ENCODE measurements at places on chromosomes 5 and 9.

DNA sequence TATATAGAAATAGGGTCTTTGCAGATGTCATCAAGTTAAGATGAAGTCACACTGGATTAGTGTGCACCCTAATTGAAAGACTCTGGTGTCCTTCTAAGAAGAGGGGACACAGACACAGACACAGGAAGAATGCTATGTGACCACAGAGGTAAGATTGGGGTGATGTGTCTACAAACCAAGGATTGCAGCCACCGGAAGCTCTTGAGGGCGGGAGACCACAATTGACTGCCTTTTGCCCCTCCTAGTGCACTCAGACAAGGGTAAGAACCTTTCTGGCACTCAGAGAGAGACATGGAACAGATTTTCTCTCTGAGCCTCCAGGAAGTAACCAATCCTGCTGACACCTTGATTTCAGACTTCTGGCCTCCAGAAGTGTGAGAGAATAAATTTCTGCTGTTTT lies 51.2 kb upstream of the ARAP3 start:
- no peak for DNase-seq

DNA sequence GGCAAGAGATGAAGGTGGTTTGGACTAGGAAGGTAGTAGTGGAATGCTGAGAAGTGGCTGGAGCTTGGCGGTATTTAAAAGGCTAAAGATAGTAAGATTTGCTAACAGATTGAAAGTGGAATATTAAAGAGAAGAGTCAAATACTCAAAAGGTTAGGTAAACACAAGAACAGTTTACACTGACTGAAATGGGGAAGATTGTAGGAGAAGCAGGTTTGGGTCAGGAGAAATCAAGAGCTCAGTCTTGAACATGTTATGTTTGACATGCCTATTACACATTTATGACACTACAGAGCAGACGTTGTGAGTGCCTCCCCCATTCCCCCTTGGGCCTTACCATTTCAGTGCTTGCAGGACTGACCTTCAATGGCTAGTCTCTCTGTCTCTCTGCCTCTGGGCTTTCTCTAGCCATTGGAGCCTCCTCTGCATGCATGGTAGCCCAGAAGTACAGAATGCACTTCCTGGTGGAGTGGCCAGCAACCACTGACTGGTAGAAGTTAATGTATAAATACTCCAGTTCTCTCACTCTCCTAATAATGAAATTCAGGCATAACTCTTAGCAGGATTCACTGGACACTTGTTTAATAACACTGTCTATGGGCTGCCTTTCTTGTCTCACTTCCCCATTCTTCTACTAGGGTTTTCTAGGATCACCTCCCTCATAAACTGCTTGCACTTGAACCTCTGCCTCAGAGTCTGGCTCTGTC lies 56.8 kb downstream of the HMGCS1 start:
- no peak for DNase-seq

GRCh38 chr5:76638479-76638878 lies 15.3 kb upstream of the F2RL2 start:
- DNase-seq: no peak

DNA sequence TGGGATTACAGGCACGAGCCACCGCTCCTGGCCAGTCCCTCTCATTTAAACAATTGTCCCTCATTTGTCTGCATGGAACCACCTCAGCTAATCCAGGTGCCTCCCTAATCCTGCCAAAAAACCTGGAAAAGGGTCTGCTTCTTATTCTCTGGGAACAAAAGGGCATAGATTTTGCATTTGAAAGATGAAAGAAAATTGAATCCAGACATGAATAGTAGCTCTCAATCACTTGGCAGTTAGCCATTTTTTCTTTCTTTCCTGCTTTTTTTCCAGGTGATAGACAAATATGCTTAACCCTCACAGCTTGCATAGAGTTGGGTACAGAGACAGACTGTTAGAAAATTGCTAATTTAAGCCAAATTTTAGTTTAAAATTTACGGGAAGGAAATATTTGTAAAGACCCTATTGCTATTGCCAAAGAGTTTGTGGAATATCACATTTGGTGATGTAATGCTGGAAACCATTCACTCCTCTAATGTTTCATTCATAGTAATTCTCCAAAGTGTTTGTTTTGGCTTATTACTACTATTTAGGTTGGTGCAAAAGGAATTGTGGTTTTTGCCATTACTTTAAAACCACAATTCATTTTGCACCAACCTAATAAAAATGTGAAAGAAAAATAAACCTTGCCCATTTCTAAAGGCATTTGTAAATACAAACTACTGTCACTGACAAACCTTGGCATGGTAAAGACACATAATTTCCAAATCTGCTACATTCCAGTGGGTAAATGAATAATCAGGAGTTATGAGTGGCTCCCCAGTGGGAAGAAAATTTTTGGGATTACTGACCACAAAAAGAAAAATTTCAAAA lies 80.5 kb upstream of the JAK2 start:
- no peak for DNase-seq

DNA sequence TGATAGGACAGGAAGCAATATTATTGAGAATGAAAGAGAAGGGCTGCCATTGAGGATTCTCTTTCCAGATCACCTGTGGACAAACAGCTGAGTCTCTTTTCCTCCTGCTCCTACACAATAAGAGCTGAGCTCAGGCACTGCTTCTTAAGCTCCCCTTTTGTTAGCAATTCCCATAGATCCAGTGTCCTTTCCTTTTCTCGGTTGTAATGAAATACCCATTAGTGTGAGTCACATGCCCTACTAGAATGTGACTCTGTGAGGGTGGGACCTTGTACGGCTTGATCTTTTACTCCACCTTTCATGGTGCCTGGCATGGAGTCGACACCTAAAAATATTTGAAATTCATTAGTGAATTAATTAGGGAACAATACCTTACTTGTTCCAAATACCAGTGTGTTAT lies 269.2 kb downstream of the NR3C1 start:
- DNase-seq: no peak

DNA sequence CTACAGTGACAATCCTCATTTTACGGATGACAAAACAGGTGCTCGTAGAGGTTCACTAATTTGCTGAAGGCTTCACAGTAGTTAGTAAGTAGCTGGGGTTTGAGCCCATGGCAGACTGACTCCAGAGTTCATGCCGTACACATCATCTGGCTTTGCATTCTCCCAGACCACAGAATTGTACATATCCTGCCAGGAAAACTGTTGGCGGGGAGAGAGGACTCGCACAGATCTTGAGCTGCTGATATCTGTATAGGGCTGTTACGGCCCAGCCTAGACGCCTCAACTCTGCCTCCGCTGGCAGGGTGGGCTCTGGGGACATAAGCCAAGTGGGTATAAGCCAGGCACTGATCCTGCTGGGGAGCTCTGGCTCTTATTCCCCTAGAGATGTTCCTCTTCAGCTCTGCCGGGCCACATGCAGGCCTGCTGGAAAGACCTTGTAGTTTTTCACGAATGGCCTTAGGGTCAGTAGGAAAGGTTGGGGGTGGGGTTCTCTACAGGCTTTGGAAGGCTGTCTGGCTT lies 16.3 kb downstream of the LARP1 start:
- peak; percentile 62 for DNase-seq

DNA sequence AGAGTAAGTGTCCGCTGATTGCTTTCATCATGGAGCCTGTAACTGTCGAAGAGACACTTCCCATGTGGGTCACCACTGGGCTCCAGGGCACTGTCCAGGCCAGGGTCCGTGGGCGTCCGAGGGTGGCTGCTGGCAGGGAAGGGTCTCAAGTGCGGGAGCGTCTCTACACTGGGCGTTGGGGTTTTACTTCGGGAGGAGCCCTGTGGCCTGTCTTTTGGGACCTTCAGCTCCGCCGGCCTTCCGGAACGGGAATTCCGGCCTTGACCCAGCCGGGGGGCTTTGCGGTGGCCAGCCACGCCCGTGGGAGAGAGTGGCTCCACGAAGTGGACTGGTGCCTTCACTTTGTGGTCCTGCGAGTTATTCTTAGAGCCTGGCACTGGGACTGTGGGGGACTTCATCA lies 86.2 kb downstream of the CAMSAP1 start:
- no peak for DNase-seq

GRCh38 chr9:5099466-5099865 lies 86.0 kb downstream of the INSL6 start:
- no peak for DNase-seq

DNA sequence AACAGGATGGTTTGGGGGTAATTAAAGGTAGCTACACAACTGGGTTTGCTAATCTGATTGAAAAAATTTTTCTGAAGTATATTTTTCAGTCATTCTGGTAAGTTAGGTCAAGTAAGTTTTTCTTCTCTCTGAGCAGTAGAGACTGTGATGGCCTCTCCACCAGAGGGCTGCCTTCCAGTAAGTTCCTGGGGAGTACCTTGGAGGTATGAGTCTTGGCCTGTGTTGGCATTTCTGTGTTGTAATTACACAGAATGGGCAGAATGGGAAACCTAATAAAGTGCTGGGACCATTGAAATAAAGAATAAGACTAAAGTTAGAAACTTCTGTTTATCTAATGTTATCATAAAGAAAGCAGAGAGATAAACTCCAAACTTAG lies 430.8 kb downstream of the ARHGEF28 start:
- no peak for DNase-seq

DNA sequence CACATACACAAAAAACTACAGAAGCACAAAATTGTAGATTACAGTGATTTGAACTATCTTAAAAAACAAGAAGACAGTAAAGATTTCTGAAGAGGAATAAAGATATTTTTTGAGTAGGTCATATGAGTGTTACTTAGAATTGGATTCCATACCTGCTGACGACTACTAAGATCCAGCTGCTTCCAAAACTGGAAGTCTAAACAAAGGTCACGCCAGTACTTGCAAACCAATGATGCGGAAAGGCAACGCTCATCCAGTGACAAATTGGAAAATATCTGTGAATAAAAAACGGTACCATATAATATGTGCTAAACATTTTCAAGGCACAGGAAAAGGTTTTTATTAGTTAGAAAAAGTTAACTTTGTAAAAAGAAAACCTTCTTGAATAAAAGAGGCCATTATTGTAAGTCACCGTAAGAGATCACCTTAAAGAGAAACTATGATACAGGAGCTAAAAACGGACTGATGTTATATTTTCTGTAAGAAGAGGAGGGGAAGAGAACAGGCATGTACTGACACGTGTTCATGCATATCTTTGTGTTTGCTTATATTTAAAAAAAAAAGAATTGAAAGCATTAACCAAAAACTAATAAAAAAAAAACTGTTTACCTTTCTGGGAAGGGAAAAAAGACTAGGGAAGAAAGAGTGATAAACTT lies 14.1 kb downstream of the FBXL17 start:
- no peak for DNase-seq

All from NCI-H446 treated with DMSO at 0.1 percent for 48 hours (cell line).